ENCODE measurements at places on chromosomes 7 and 10.

- no peak for DNase-seq
Observed at GRCh38 chr7:106094780-106095179, 17.3 kb downstream of the SYPL1 start.

GRCh38 chr10:70664702-70665195 lies 7.6 kb upstream of the ADAMTS14 start:
- DNase-seq = no peak

DNA sequence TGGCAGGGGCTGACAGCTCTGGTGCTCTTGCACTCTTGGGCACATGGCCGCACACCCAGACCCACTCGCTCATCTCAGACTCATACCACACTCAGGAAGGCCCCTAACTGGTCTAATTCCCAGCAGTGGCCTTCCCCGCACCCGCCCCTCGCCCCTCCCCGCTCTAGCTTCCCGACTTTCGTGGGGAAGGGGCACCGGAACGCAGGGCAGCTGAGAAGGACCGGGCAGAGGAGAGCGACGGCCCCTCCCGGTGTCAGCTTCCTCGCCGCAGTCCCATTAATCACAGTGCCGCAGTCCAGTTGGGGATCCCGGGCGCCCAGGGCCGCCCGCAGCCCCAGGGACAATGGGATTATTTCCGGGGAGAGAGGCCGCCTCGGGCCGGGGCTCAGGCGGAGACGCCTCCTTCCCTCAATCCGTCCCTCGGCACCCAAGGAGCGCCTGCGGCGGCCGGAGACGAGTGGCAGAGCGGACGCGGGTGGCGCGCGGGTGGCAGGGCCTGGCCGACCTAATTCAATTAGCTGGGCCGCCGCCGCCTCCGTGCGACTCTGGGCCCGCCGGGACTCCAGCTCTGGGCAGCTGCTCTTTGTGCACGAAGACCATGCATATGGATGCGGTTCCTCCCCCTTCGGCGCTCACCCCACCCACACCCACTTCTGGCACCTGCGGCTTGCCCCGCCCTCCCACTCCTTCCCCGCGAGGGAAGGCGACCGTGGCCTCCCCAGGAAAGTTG lies 7.8 kb upstream of the TLX1 start:
- DNase-seq = no peak

DNA sequence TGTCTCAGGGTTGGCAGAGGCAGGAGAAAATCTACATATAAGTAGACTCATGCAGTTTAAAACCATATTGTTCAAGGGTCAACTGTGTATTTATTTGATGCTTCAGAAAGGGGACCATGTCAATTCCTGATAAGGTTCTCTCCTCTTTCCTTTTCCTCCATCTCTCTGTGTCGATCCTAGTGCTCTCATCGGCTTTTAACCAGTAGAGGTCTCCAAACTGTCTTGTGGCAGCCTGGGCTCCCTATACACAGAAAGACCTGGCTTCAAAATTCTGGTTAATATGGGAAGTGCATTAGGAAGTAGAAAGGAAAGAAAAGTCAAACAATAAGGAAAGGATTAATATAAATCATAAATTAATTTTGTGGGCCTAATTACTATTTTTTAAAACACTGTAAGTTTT lies 304.4 kb upstream of the C7orf33 start:
- DNase-seq = no peak

- no peak for DNase-seq
Observed at GRCh38 chr7:37526623-37527022, 78.0 kb upstream of the ELMO1 start.

GRCh38 chr7:7175075-7175695 lies 7.2 kb upstream of the C1GALT1 start:
- DNase-seq = no peak

DNA sequence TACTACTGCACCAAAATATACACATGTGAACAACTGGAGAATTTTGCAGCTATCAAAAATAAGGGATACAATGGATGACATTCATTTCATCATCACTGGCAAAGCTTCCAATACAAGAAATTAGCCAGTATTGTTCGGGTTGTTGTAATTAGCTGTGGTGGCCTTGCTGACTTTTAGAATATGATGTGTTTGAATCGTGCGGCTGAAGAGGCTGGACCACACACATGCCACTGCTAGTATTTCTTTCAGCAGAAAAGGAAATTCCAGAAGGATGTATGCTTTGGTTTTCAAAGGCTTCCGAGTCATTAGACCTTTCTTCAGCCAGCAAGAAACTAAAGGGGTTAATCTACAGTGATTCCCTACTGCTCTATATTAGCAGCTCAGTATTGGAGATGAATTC lies 16.6 kb downstream of the RPP38 start:
- no peak for DNase-seq

GRCh38 chr7:123974326-123974908 lies 49.4 kb downstream of the SPAM1 start:
- DNase-seq = no peak

GRCh38 chr7:63521-64021 lies 128.8 kb upstream of the FAM20C start:
- no peak for DNase-seq

- DNase-seq = no peak
Observed at GRCh38 chr7:30301751-30302150, 17.4 kb downstream of the ZNRF2 start.

GRCh38 chr10:26627324-26627723 lies 70.2 kb upstream of the PDSS1 start:
- DNase-seq = no peak

DNA sequence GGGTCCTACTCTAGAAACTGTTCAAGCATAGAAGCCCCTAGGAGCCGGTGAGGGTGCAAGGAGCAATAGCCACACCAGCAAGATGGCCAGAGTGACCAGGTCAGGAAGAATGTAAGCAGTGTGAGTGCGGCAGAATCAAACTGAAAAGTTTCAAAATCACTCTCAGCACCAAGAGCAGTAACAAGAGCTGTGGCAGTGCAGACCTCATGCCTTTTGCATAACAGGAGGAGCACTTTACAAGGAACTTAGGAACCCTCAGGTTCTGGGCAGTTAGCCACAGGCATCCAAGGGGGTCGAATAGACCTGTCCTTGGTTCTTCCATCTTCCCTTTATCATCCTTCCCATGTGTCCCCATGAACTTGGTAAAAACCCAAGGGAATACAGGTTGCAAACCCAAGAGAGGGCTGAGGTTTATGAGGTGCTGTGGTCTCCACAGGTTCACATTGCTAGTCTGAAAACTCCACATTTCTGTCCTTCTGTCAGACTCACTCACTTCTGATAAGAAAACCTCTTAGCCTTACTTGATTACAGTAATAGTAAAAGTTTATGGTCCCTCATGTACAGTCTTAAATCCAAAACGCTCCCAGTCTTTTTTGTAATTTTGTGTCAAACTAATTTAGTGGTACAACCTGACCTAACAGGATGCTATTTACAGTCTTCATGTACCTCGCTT lies 78.4 kb downstream of the PON1 start:
- DNase-seq = no peak

GRCh38 chr10:11653758-11654471 lies 42.5 kb upstream of the USP6NL start:
- DNase-seq = no peak

GRCh38 chr7:41305001-41305400 lies 397.9 kb downstream of the INHBA start:
- no peak for DNase-seq

- DNase-seq = no peak
Observed at GRCh38 chr7:44849885-44850544, 2.1 kb upstream of the H2AZ2 start.

DNA sequence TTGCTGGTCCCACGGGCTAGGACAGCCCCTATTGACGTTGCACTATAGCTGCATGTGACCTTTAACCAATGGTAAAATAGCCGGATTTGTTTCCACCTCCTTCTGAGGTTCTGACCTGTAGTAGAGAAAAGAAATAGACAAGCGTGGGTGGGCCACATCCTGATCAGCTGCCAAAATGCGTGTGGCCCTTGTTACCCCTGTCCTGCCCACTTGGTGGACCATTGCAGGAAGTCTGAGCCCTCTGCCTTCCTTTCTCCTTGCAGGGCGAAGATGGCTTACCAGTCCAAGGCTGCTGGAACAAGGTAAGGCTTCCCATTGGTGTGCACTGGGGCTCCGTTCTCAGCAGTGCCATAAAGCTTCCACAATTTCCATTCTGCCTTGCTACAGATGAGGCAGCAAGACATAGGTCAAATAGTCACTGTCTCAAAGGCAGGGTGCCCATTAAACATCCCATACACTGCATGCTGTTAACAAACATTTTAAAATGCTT lies 95.9 kb upstream of the MACROH2A2 start:
- no peak for DNase-seq

GRCh38 chr7:75879771-75880184 lies 944 bp downstream of the RHBDD2 start:
- DNase-seq = no peak

- DNase-seq = no peak
Observed at GRCh38 chr7:155788616-155789000, 23.7 kb downstream of the SHH start.

DNA sequence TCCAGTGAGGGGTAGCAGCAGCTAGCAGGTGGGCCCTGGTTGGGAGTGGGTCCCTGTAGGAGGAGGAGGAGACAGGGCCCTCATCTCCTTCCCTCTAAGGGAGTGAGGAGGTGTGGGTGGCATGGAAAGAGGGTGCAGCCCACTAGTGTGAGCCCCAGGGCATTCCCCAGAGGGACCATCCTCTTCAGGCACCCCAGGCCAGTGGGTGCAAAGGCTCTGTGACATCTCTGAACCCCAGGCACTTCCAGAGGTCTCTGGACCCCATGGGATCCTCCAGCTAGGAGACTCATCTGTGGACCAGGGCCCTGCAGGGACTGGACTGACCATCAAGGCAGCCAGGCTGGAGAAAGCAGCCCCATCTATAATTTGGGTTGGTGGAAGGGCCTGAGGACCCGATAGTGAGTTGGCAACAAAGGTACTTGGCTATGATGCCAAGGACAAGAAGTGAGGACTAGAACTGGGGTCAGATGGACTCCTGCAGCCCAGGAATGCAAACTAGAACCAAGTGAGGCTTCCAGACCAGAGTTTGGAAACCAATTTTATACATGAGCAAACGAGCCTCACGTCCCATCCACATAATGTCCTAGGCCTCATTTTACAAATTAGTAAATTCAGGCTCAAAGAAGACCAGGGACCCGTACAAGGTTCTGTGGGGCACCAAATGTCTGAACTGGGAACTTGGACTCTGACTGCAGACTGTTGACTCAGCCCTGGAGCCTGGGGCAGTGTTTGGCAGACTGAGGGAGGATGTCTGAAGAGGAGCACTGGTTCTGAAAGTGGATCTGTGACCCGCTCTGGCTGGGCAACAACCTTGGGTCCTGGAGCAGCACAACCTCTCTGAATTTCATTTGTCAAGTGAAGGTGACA lies 1.4 kb upstream of the VSTM4 start:
- no peak for DNase-seq

- DNase-seq = no peak
Observed at GRCh38 chr10:24759672-24760071, 36.0 kb upstream of the ARHGAP21 start.

GRCh38 chr10:63489838-63490237 lies 24.1 kb upstream of the JMJD1C start:
- DNase-seq = no peak

DNA sequence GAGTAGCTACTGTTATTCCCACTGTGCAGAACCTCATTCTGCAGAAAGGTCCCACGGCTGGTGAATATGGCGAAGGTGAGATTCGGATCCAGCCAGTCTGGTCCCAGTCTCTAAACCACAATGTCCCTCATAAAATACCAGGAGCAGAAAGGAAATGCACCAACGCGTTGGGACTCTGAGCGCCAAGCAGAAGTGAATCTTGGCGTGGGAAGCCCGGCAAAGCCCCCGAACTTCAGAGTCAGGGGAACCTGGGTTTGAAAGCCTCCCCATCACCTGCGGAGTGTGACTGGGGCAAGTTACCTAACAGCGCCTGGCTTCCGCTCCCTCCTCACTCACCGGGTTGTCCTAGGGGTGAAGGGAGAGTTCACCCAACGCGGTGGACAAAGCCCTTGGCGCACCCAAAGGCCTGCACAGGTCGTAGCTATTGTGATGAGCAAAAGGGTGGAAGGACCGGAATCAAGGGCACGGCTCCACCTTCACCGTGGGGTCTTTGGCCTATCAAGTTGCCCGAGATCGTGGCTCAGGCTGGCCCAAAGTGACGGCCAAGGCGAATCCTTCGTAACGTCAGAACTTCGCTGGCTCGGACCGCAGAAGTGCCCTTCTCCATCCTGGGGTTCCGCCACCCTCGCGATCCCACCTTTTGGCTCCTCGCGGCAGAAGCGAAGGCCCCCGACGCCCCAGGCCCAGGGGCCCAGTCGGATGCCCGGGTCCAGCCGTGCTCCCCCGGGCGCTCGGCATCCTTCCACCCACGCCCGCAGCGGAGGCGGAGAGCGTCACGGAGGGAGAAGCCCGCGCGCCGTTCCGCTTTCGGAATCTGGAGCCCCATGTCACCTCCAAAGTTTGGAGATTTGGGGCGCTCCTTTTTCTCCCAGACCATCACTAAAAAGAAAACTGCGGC lies 811 bp downstream of the RGS10 start:
- peak; percentile 63 for DNase-seq

DNA sequence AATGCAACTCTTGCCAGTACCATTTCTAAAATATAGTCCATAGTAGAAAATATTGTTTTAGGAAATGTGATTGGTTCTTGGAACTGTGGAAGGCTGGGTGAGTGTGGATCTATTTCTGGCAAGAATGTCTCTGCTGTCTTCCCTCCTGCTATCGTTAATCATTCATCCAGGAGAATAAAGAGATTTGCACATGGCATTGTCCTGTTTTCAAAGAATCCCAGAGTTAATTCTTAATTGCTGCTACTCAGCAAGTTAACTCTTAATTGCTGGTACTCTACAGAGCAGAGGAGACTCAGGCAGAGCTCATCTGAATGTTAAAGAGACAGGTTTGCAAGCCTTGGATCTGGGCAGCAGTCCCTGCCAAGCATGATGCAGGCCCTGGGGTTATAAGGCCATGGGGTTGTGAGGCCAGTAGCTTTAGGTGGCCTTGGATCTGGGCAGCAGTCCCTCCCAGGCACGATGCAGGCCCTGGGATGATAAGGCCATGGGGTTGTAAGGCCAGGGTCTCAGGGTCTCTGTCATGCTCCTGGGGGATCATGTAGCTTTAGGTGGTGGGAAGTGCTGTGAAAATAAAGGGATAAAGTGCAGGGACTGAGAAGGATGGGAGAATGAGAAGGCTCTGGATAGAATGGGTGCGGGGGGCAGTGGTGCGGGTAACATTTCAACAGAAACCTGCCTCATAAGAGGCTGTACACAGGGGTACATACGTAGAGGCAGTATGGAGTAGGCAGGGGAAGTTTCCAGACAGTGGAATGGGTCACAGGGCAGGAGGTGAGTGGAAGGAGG lies 162.3 kb downstream of the SVIL start:
- DNase-seq = no peak

DNA sequence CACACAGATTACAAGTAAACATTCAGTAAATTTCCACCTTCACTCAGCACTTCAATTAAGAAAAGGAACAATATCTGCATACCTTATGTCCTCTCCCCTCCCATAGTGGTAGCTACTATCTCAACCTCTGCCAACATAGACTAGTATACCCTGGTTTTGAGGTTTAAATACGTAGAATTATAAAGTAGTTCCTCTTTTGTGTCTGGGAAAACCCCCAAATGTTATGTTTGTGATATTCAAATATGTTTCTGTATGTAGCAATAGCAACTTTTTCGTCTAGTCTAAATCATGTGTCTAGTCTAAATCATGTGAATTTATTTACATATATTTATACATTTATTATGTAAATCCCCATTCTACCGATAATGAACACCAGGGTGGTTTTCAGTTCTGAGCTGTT lies 13.2 kb upstream of the CAMK2B start:
- no peak for DNase-seq
